ENCODE measurements at places on chromosomes 3 and 15. TPM values are rescaled to one million over a fixed set of nuclear protein-coding genes. Genes with fewer than 3 reads are reported as not detected.

Gene ST8SIA2
- total RNA-seq = 77.4 TPM

Gene ANKUB1
- 0.25 TPM for total RNA-seq

Gene HIGD2B
- total RNA-seq = not detected

Gene NT5DC2
- total RNA-seq = 52.1 TPM

Gene TRAT1
- not detected for total RNA-seq
